Ascending aorta (tissue), 2 donors: ENCODE measurements at places on chromosomes 11 and 22.

- no peak overlapping the region for H3K4me3 ChIP-seq
- H3K36me3 ChIP-seq, result no peaks in the 10 kb centered on the region
- DNase-seq, result no peak
- no peaks in the 10 kb centered on the region for H3K4me1 ChIP-seq
Measured at GRCh38 chr11:2810411-2811205, 75.0 kb downstream of the CDKN1C start.

- H3K27me3 ChIP-seq, result no peaks in the 10 kb centered on the region
- H3K4me1 ChIP-seq, result peaks cover 36% of the 10 kb centered on the region
- H3K4me3 ChIP-seq, result no peak overlapping the region
- H3K36me3 ChIP-seq, result no peaks in the 10 kb centered on the region
Measured at GRCh38 chr11:35250621-35251020, 111.7 kb downstream of the CD44 start.

DNA sequence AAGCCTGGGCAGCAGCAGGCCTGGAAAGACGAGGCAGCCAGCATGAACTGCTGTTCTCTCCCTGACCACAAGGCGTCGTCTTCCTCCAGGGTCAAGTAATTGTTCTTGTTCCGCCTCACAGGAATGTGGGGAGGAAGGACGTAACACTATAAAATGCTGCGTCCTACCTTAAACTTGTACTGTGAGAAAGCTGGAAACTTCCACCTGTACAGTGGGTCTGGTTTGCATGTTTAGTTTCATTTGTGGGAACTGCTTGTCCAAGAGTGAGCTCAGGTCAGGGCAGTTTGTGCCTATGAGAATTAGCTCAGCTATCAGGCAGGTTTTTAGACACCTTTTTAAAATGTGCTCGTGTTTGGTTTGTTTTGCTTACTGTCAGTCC lies 55.2 kb downstream of the PANX1 start:
- peak overlapping the region; percentile 39 for H3K4me3 ChIP-seq
- H3K36me3 ChIP-seq, result peaks cover 14% of the 10 kb centered on the region
- DNase-seq, result peak; percentile 72
- H3K27me3 ChIP-seq, result no peaks in the 10 kb centered on the region

- H3K36me3 ChIP-seq, result no peaks in the 10 kb centered on the region
- peak overlapping the region; percentile 72 for H3K27ac ChIP-seq
- no peak for DNase-seq
Measured at GRCh38 chr11:70124321-70125000, 46.3 kb downstream of the ANO1 start.

DNA sequence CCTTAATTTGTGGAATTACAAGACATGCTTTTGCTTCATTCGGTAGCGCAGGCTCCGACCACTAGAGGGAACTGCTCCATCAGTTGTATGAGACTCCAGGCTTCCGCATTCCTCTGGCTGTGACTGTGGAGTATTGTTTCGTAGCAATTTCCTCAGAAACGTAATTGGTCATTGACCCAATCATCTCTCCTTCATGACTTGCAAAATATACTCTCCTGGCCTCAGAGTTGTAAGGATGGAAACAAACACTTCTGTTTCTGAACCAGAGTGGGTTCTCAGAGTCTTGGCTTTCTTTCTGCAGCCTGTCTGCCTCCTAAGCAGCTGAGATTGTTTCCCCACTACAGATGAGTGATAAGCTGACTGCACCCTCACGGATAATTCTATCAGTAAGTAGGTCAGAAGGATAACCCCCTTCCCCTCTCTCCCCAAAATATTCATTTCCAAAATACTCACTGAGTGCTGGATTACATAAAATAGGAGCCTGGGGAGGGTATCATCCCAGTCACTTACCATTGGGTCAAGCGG lies 146.8 kb upstream of the ZC3H12C start:
- H3K36me3 ChIP-seq, result no peaks in the 10 kb centered on the region
- H3K4me3 ChIP-seq, result peak overlapping the region; percentile 40
- peak overlapping the region; percentile 47 for H3K27ac ChIP-seq
- peak; percentile 60 for DNase-seq

GRCh38 chr11:128621601-128622501 lies 34.5 kb upstream of the ETS1 start:
- no peak overlapping the region for H3K4me3 ChIP-seq
- no peak for DNase-seq
- H3K27ac ChIP-seq, result no peak overlapping the region
- no peaks in the 10 kb centered on the region for H3K27me3 ChIP-seq

DNA sequence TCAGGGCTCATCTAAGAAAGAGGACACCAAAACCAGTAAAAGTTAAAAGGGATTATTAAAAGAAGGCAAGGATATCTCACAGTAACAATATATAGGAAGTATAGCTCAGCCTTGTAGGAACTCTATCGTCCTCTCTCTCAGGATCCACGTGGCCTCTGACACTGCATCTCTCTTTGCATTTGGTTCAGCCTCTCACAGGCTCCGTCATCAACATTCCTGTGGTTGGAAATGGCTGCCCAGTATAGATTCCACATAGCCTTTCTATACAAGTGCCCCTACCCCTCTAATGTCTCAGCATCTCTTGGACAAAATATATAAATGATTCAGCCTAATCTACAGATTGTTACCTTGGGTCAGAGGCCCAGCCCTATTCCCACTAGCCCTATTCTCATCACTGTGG lies 101.3 kb upstream of the DBX1 start:
- no peak overlapping the region for H3K27ac ChIP-seq
- no peak for DNase-seq
- H3K36me3 ChIP-seq, result no peaks in the 10 kb centered on the region
- H3K4me3 ChIP-seq, result no peak overlapping the region

GRCh38 chr11:2483426-2483825 lies 38.6 kb downstream of the KCNQ1 start:
- H3K4me3 ChIP-seq, result no peak overlapping the region
- no peaks in the 10 kb centered on the region for H3K4me1 ChIP-seq
- H3K27me3 ChIP-seq, result no peaks in the 10 kb centered on the region
- H3K36me3 ChIP-seq, result no peaks in the 10 kb centered on the region
- DNase-seq, result no peak
- no peak overlapping the region for H3K27ac ChIP-seq

DNA sequence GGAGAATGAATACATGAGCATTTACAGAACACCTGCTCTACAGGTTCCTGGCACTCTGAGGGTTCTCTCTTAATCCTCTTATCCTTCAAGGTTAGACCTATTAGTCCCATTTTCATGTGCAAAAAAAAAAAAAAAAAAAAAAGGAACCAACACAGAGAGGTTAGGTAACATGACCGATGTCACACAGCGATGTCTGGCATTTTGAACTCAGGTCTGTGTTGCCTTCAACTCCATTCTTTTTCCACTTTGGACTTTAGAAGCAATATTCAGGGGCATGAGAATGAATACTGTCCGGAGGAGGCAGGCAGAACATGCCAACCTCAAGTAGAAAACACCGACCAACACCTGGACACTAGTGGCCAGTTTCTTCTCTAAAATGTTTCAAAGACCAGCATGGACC lies 10.4 kb downstream of the SYN3 start:
- H3K36me3 ChIP-seq, result no peaks in the 10 kb centered on the region
- no peaks in the 10 kb centered on the region for H3K27me3 ChIP-seq
- no peak overlapping the region for H3K4me3 ChIP-seq
- no peak overlapping the region for H3K27ac ChIP-seq
- H3K4me1 ChIP-seq, result no peaks in the 10 kb centered on the region

GRCh38 chr11:79663017-79663416 lies 222.2 kb upstream of the TENM4 start:
- H3K27me3 ChIP-seq, result no peaks in the 10 kb centered on the region
- H3K36me3 ChIP-seq, result no peaks in the 10 kb centered on the region
- no peak for DNase-seq
- no peak overlapping the region for H3K4me3 ChIP-seq

DNA sequence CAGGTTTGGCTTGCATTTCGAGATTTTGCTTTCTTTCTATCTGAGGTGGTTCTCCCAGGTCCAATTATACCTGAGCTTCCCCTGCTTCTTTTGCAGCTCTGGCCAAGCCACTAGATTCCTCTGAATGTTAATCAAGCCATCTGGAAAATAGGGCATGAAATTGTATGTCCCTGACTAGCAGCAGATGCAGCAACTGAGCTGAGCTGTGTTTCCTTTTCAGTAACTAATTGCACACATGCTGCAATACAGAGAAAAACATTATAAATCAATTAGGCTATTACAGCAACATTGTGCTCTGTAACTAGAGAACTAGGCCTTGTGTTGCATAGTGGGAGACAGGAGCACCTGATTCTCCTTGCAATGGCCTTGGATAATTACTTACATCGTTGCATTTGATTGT lies 408.3 kb downstream of the ETS1 start:
- H3K36me3 ChIP-seq, result no peaks in the 10 kb centered on the region
- no peaks in the 10 kb centered on the region for H3K4me1 ChIP-seq
- no peak overlapping the region for H3K27ac ChIP-seq
- H3K27me3 ChIP-seq, result no peaks in the 10 kb centered on the region
- DNase-seq, result no peak

- H3K36me3 ChIP-seq, result peaks cover 29% of the 10 kb centered on the region
- peak overlapping the region; percentile 85 for H3K4me3 ChIP-seq
- H3K4me1 ChIP-seq, result peaks cover 4% of the 10 kb centered on the region
- DNase-seq, result no peak
Measured at GRCh38 chr22:32410459-32410858, 1.6 kb downstream of the RTCB start.
